ENCODE measurements at places on chromosomes 16 and 17.

GRCh38 chr16:72837846-72838585, 209.9 kb downstream of the ZFHX3 start:
- DNase-seq = no peak

- DNase-seq = no peak
Observed at GRCh38 chr16:57663917-57664661, 4.0 kb upstream of the ADGRG3 start.

GRCh38 chr17:77862890-77863813, 95.4 kb upstream of the TNRC6C start:
- DNase-seq = no peak

GRCh38 chr17:43634591-43635125, 27.1 kb downstream of the MEOX1 start:
- DNase-seq = no peak

All from NCI-H1092 treated with DMSO at 0.1 percent for 48 hours (cell line).